ENCODE measurements at places on chromosomes 3 and 15. TPM values are rescaled to one million over a fixed set of nuclear protein-coding genes. Genes with fewer than 3 reads are reported as not detected.

The GPR62 gene
- polyA plus RNA-seq: 0.62 TPM

The HYAL3 gene
- 4.2 TPM for polyA plus RNA-seq

The STX19 gene
- 0.35 TPM for polyA plus RNA-seq

DNA sequence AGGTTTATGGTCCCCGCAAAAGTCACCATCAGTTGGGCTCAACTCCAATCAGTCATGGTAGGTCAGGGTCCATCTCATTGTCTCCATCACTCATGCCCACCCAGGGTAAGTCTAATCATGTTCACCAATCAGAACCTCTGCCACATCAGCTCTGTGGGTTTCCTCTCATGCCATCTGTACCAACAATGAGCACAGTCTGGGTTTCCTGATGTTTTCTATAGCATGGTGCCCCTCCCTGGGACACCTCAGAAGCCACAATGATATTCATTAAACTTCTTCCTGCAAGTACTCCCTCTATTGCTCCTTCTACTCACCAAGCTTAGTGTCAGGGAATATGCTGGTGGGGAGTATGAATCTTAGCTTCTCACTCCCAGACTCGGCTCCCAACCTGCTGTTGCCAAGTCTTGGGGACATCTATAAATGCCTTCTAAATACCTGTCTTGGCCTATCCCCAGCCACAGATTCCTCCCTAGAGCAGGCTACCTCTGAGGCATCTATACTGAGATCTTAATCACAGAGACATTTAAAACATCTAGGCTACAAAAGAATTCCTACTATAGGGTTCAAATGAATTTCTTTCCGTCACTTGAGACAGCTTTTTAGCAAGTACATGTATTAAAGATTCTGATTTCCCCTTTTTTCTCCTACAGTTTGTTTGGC, 5.0 kb upstream of the CCR2 start:
- no peak for DNase-seq

DNA sequence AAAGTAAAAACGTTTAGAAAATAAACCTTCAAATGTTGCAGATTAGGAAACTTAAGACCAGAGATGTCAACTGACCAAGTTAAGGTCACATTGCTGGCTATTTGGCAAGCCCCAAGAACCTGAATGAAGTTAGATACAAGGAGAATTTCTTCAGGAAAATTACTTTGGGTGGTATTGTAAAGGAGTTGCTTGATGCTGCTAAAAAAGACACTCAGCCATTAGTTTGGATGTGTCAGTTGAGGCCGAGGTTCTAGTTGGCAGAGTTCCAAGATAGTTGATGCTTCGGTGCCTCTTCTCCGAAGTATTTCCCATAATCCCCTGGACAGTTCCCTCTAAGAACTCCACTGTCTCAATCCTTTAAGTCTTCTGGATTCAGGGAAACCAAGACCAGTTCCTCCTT, 24.3 kb downstream of the SIAH2 start:
- no peak for DNase-seq

GRCh38 chr15:78179286-78179840, 30.2 kb downstream of the IDH3A start:
- no peak for DNase-seq

DNA sequence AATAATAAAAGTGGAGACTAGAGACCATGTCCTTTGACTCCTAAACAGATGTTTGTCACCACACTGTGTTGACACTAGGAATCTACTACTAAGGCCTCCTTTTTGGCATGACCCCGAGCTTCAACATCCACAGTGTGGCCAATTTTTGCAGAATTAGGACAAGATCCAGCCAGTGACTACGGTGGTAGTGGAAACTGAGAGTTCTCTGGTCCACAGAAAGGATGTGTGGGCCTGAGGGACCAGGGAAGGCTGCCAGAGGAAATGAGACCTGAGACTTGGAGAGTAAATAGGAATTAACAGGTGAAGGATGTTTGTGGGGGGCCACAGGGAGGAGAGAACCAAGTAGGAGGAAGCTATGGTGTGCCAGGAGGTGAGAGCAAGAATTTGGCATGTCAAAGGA, 122.7 kb downstream of the CHCHD6 start:
- no peak for DNase-seq

All from left renal cortex interstitium (tissue), 4 donors.